MM.1S (cell line): ENCODE measurements at places on chromosomes 7 and 10.
A peak's percentile ranks its signal among the peaks of the same experiment; 100 is the strongest.

DNA sequence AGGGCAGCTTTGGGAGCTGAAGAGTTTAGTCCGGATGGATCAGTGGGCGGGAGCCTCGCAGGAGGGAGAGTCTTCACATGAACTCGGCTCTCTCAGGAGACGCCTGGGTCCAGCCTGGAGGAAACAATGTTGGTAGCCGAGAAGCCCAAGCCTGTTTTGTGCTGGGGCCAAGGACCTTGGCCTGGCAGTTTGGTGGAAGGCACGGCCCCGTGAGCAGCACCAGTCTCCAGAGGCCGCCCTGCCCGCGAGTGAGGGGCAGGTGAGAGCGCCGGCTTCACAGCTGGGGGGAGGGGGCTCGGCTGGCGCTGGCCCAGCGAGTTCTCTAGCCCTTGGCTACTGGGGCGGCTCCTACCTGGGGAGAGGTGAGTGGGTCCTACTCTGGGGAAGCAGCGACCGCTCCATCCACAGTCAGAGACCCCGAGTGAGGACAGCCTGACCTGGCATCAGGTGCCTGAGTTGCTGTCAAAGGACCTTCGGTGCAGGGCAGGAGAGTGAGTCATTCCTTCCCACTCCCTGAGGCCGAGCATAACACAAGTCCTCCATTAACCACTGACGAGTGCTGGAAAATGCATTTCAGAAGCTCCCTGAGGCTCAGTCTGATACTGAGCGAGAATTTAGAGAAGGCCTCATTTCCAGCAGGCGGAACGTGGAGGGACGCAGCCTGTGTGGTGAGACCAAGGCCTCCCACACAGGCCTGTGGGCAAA, 89.3 kb upstream of the DIP2C start:
- DNase-seq = no peak

DNA sequence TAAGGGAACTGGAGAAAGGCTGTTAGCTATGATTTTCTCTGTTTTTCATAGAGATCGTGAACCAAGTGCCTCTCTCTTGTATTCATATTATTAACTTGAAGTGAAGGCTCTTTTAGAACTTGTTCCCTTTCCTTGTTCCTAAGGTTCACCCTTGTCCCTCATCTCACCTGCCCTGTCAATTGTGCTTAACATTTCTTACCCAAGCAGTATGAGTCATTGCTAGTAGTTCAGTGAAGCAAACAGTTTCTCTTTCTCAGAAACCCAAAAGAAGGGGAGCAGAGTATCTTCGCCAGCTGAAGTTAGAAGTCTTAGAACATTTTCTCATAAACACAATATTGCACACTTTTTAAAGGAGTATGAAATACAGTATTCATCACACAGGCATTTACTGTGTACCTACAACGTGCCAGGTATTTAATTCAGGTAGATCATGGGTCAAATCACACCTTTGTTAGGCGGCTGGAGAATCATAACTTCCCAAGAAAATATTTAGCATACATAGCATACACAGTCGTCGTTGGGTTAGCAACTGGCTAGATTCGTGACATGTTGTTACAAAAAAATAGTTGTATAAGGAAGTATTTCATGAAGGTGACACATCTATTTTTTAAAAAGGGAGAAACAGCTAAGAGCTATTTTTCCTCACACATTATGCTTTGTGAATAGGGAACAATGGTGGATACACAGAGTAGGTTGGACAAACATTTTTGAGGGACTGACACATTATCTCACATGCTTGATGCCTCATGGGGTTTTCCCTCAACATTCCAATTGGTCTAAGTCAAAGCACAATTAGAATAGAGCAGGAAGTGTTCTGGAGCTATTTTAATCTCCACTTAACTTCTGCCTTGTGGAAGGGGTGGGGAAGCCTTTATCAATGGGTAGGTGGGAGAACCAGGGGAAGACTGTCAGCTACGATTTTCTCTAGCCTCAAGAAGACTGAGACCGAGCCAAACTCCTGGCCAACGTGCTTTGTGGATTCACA, 13.2 kb downstream of the HDAC9 start:
- DNase-seq = peak; percentile 59

DNA sequence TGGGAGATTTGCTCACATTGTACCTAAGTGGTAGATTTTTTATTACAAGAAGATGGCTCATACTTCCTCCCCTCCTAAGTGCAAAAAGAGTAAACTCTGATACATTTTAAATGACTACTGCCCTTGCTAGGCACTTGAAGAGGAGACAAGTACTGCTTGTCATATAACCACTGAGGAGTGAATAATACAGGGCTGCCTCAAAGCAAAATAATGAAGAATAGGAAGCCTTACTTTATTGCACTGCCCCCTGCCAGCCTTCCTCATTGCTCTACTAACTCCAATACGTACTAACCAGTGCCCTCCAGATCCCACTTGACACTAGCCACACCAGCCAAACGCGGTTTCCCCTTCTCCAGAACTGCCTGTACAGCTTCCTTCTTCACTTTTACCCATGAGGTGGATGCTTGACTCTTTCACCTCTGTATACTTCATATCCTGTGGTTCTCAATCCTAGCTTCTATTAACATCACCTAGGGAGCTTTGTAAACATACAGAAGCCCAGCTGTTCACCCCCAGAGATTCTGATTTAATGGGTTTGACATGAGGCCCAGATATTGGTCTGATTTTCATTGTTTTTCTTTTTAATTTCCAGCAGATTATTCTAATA, 11.7 kb upstream of the MTERF1 start:
- no peak for DNase-seq

DNA sequence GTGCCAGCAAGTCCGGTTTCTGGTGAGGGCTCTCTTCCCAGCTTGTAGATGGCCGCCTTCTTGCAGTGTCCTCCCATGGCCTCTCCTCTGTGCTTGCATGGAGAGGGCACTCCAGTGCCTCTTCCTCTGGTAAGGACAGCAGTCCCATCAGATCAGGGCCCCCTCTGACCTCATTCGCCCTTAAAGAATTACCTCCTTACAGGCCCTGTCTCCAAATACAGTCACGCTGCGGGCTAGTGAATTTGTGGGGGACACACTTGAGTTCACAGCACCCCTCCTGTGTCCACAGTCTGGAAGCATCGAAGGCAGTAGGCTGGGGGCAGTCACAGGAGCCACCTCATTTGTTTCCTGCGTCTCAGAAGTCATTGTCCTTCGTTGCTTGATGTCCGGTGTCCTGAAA, 54.6 kb downstream of the LHPP start:
- DNase-seq = no peak

DNA sequence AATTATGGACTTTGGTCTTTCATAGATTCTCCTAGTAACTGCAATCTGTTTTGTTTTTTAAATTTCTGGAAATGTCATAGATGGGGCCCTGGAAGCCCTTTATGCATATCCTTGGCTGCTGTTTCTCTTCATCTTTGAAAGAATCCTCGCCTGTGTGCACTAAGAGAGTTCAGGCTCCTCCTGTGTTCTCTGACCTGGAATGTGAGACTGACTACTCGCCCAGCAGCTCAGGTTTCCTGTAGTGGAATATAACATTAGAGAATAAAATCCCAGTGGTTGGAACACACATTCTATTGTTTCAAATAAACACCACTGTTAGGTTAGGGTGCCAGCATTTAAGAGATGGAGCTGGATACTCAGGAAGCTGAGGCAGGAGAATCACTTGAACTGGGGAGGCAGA, 56.3 kb downstream of the WDFY4 start:
- DNase-seq = no peak

GRCh38 chr10:51121861-51122260, 47.6 kb downstream of the PRKG1 start:
- no peak for DNase-seq

DNA sequence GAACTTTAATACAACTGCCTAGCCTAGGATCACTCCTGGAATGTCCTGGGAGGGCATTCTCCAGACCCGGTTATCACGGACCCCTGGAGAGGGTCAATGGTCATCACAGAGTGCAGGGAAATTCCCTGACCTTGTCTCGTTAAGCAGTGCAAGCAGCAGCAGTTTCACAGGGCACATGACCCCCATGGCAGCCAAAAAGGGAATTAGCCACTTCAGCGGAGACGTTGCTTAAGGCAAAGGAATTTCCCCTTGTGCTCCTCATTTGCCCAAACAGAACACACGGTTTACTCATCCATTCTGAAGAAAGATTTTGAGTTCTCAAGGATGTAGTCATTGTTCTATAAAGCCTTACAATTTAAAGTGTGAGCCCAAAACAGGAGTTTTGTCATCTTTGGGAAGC, 260.3 kb downstream of the SNX13 start:
- no peak for DNase-seq

GRCh38 chr7:97293031-97293430, 175.5 kb downstream of the SDHAF3 start:
- no peak for DNase-seq

DNA sequence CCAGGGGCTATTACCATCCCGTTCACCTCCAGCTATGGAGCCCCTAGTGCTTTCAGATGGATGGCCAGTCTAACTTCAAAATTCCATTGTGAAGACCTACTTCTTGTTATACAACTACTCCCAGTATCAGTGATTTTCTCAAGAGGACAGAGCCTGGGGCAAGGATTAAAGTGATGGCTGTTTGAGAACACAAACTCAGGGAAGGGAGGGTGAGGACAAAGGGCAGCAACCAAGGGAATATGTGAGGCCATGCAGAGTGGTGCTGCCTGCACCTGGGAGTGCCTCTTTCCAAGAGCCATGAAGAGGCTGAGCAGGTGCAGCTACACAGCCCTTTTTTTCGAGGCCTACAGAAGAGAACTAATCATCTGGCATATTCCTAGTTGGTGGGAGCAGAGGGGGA, 303.5 kb upstream of the BMPER start:
- DNase-seq = no peak

GRCh38 chr7:46603780-46604179, 682.7 kb upstream of the IGFBP3 start:
- DNase-seq = no peak

DNA sequence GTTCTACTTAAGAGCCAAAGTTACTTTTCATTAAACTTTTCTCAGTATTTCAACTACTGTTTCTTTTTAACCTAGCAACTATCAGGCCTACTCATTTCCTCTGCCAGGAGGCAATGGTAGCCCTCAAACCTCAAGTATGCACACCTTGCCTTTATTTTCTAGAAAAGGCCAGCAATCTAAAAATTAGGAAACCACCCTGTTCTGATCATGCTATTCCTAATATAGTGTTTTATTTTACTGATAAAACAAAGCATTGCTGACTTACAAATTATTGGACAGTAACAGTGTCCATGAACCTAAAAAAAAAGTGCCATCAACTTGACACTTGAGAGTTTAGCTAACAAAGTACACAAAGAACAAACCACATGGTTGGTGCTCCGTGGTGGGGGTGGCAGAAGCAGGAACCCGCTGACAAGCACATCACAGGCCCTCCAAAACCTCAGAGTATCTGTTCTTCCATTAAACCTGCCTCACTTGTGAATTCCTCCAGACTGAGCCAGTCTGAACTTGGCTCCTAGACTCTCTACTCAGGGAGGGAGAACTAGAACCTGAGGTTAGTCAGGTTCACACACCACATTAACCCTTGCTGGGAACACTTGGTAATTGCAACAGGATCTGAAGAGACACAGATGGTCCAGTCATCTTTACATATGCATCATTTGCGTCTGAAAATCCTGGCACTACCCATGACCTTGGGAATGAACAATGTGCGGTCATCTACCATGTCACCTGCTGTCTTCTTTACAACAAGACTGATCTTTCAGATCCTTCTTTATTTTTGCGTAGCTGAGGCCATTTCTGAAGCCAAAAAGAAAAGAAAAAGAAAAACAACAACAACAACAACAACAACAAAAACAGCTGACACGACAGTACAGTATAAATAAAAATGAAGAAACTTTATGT, 31.9 kb downstream of the PIP4K2A start:
- DNase-seq = peak; percentile 83

DNA sequence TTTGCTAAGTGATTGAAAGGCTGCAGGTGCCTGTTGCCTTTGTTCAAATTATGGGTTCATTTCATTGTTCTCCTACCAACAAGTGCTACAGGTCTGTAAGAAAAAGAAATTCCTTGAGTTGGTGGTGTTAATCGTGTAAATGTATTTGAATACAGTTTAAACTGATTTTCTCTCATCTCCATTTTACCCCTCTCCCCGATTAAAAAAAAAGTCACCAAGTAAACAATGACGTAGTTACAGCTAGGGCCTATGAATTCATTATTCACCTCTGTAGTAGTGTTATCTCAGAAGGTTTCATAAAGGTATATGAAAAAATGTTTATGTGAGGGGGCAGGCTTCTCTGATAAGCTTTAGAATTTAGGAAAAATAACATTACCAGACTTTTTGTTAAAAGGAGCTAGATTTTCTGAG, 1.1 kb downstream of the REEP3 start:
- DNase-seq = peak; percentile 41

GRCh38 chr7:29574659-29575058, 11.0 kb downstream of the PRR15 start:
- no peak for DNase-seq

- no peak for DNase-seq
These were observed 369.6 kb upstream of the VWC2 start for GRCh38 chr7:49403844-49404243.

DNA sequence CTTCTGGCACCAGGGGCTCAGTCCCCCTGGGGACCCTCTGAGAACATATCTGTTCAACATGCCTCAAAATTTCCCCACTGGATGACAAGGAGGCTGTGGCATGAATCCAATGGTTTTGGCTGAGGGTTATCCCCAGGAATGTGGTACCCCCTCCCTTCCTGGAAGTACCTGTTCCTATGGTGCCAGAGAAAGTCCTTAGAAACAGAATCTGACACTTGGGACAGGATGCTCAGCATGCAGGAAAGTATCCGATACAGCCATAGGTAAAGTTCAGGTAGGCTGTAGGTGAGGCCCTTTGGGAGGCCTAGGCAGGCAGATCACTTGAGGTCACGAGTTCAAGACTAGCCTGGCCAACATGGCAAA, 42.7 kb upstream of the A1CF start:
- no peak for DNase-seq

- no peak for DNase-seq
These were observed 37.6 kb downstream of the KLF6 start for GRCh38 chr10:3747248-3747960.

DNA sequence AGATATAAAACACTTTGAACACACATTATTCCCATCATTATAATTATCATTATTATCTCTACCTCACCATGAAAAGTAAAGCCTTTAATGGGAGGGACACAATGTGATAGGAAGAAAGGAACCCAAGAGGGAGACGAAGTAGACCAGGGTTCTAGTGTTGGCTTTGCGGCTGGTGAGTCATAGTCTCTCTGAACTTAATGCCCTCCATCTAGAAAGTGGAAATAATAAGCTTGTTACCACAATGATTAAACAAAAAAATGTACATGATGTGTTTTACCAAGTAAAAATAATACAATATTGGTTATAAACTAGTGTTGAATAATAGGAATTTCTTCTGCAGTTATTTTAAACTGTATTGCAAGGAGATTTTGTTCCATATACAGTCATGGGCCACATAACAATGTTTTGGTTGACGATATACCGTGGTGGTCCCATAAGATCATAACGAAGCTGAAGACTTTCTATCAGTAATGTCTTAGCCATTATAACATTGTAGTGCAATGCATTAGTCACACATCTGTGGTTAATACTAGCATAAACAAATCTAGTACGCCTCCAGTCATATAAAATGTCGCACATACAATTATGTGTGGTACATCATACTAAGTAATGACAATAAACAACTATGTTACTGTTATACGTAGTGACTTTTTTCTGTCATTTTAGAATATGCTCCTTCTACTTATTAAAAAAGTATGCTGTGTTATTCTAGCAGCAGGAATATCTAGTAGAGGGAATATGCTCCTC, 450.6 kb upstream of the SORCS1 start:
- no peak for DNase-seq

GRCh38 chr10:963186-963585, 25.0 kb upstream of the GTPBP4 start:
- no peak for DNase-seq

GRCh38 chr7:4010061-4010605, 672.0 kb upstream of the FOXK1 start:
- no peak for DNase-seq
